ENCODE measurements at places on chromosomes 2 and 18.

DNA sequence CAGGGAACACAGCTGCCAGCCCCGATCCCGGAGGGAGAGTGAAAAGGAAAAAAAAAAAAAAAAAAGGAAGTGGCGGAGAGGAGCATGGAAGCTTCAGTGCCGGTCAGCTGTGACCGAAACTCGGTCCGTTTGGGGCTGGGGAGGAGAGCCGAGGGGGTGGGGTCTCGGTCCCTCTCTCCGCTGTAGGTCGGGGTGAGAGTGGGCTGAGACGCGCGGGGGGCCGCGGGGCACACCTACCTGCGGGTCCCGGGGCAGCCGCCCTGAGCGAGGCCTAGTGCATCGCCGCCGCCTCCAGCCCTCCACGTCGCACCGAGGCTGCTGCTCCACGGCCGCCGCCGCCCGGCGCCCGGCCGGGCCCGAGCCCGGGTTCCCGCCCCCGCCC lies 536 bp downstream of the VPS54 start:
- no peak for DNase-seq

GRCh38 chr2:238228700-238229099 lies 11.1 kb downstream of the HES6 start:
- DNase-seq: no peak

- no peak for DNase-seq
Measured at GRCh38 chr2:127347734-127348392, 39.9 kb downstream of the MAP3K2 start.

GRCh38 chr18:62778976-62779869 lies 63.9 kb downstream of the PHLPP1 start:
- DNase-seq: peak; percentile 45

DNA sequence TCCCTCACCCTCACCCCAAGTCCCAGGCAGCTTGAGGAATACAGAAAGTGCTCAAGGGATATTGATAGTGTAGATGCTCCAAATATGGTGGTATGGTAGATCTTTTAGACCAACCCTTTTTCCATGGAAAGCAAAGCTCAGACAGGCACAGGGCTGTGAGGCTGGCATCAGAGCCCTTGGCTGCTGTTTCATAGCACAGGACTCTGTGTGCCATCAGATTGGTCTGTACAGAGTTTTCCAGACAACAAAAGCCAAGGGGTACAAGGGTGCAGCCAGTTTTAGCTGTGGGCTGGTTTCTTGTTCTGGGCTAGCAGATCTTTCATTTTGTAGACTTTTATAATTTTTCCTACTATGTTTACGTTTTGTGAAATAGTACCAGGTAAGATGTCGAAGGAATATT lies 296.9 kb upstream of the TNP1 start:
- no peak for DNase-seq

- no peak for DNase-seq
Measured at GRCh38 chr2:107337209-107337898, 451.4 kb upstream of the ST6GAL2 start.

- DNase-seq: no peak
Measured at GRCh38 chr2:217939629-217940245, 63.1 kb downstream of the TNS1 start.

DNA sequence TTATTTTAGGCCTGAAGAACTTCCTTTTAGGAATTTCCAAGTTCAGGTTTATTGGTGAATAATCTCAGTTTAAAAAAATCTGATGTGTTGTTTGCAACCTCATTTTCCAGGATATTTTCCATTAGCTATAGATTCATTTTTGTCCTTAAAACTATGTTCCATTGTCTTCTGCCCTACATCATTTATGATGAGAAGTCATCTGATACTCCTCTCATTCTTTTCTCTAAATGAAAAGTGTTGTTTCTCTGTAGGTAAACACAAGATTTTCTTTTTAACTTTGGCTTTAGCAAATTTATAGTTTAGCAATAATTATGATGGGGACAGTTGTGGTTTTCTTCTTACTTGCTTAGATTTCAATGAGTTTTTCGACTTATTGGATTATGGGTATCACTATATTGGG lies 427.3 kb downstream of the DCDC2C start:
- DNase-seq: no peak

GRCh38 chr2:70960833-70961647 lies 17.4 kb upstream of the ANKRD53 start:
- DNase-seq: no peak

DNA sequence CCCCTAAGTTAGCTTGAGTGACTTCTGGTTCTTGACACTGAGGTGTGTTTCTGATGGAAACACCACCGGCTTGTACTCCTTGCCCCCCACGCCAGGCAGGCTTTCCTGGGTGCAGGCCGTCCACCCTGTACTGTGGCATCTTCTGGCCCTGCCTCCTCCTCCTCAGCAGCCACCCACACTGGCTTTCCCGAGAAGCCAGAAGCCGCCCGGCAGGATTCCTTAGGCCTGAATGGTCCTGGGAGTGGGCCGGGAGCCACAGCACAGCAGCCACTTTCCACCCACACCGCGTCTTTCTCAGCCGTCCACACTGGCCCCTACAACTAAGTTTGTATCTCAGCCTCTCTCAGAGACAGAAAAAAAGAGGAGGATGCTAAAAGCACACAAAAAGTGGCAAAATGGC lies 2.1 kb upstream of the HSBP1L1 start:
- no peak for DNase-seq

DNA sequence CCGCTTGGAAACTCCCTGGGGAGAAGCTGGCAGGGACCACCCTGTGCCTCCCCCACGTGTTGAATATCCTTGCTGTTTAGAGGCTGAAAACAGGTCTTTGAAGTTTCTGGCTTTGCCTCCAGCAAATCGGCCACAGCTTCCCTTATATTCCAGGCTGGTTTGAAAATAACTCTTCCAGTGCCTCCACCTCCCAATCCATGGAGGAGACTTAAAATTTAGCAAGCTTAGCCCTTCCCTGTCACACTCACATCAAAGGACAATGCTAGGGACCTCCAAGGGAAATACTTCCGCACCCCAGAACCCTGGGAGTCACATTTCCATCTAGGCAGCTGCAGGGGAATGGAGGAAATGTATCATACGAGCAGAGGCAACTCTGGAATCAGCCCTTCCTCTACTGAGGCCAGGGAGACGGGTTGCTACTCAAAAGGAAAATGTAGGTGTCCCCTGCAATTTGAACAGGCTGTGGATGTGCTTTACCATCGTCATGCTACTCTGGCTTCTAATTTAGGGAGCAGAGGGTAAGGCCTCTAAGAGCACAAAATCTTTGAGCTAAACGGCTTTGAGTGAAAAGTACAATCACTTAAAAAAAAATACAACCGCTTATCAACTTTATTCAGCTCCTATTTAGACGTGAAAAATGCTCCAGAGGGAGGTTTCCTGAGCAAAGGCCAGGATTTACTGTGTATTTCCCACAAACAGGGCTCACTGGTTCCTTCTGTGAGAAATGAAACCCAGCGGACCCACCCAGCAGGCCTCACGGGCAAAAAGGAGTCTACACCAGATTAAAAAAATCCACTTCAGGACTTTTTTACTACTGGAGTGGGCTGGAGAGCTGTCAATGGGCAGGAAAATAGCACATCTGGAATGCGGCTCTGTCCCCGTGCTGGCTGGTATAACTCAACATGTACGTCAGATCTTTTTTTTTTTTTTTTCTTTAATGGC lies 49.4 kb upstream of the PKDCC start:
- DNase-seq: no peak

GRCh38 chr2:81976998-81977397 lies 1672.4 kb upstream of the LRRTM1 start:
- no peak for DNase-seq

GRCh38 chr2:9991221-9991620 lies 39.7 kb downstream of the GRHL1 start:
- no peak for DNase-seq

- no peak for DNase-seq
Measured at GRCh38 chr2:56729212-56729611, 545.4 kb downstream of the CCDC85A start.

- DNase-seq: no peak
Measured at GRCh38 chr2:47457268-47457667, 54.3 kb downstream of the MSH2 start.

- DNase-seq: no peak
Measured at GRCh38 chr2:169619946-169620345, 35.8 kb downstream of the PPIG start.

- no peak for DNase-seq
Measured at GRCh38 chr2:151159109-151159662, 102.5 kb downstream of the RBM43 start.

DNA sequence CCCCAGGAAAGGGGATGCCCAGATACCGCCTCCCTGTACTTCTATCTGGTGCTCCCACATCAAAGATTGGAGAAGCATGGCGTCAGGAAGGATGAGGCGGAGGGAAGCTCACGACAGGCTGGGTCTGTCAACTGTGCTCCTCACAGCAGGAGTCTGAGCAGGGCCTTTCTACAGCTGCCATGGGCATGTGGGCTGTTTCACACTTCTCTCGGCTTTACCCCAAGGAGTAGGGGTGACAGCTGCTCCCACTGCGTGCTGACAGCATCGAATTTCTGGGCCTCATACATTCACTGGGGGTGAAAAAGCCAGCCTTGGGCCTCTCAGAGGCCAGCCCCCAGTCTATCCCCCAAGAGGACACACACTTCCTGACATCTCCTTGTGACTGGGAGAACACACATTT lies 21.1 kb downstream of the NEURL3 start:
- no peak for DNase-seq

DNA sequence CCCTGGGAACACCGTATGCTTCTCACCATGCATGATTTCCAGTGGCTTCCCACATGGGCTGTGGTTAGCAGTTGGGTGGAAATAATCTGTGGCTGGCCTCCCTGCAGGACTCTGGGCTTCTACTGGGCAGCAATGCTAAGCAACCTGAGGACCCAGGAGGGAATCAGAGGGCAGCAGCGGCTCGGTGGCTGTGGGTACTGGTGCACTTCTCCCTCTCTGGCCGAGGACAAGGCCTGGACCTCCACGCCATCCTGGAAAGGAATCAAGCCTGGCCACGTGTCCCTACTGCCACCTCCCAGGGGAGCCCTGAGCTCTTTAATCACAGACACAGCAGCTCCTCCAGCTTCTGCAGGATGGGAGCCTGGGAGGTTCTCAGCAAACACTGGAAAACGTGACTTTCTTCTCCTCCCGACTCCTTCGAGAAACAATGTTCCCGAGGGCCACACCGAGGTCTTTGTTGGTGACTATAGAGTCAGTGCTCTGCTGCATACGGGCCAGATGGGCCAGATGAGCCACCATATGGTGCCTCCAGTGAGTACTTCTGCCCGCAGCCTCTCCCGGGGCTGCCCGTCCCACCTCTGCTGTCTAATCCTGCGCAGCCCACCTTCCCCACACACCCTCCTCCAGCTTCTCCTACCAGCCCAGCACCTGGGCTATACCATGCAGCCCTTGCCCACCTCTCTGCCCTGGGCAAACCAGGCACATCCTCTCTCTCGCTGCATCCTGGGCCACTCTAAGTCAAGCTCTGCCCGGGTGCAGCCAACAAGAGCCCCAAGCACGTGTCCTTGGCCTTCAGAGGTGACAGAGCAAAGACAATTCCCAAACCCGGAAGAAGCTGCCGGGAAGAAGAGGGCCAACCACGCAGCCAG lies 42.8 kb upstream of the OTOS start:
- DNase-seq: no peak

- DNase-seq: no peak
Measured at GRCh38 chr2:187985923-187986322, 305.8 kb upstream of the GULP1 start.

- no peak for DNase-seq
Measured at GRCh38 chr2:36123995-36124394, 231.6 kb upstream of the CRIM1 start.

- no peak for DNase-seq
Measured at GRCh38 chr2:63755965-63756364, 85.7 kb upstream of the UGP2 start.

DNA sequence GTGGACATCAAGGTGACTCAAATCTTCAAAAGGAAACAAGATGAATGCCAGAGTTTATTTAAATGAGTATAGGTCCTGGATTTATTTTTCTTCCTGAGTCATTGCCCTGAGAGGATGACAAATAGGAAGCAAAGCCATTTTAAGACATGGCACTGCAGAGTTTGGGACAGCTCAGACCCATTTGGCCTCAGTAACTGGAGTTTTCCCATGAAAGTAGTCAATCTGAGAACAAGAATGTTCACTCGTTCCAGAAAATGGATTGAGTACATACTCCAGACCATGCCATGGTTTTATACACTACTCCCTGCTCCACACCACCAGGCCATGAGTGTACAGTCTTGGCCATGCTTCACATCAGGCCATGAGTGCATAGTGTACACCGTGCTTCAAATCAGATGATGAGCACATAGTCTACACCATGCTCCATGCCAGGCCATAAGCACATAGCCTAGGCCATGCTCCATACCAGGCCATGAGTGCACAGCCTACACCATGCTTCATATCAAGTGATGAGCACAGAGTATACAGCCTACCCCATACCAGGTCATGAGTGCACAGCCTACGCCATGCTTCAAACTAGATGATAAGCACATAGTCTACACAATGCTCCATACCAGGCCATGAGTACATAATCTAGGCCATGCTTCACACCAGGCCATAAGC lies 202.4 kb downstream of the FBXO15 start:
- DNase-seq: no peak

GRCh38 chr18:69895066-69896047 lies 52.3 kb downstream of the CD226 start:
- no peak for DNase-seq

- no peak for DNase-seq
Measured at GRCh38 chr2:25056098-25056821, 14.4 kb downstream of the EFR3B start.

- no peak for DNase-seq
Measured at GRCh38 chr2:50953021-50953420, 78.9 kb downstream of the NRXN1 start.

GRCh38 chr2:33133454-33133952 lies 186.8 kb downstream of the LTBP1 start:
- no peak for DNase-seq

- no peak for DNase-seq
Measured at GRCh38 chr2:190197143-190197720, 122.4 kb downstream of the HIBCH start.

DNA sequence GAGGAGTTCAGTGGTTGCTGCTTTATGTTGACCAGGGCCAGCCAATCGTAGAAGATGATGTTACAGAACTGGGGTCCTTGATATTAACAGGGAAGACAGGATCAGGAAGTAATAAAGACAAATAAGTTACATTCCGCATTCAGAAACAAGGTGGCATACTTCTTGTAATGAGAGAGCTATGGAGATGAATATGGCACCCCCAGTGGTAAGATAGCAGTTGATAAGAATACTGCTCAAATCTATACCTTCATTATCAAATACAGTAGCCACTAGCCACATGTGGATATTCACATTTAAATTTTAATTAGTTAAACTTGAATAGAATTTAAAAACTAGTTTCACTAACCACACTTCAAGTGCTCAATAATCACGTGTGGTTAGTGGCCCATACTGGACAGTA lies 290.4 kb upstream of the RBMS1 start:
- DNase-seq: no peak

DNA sequence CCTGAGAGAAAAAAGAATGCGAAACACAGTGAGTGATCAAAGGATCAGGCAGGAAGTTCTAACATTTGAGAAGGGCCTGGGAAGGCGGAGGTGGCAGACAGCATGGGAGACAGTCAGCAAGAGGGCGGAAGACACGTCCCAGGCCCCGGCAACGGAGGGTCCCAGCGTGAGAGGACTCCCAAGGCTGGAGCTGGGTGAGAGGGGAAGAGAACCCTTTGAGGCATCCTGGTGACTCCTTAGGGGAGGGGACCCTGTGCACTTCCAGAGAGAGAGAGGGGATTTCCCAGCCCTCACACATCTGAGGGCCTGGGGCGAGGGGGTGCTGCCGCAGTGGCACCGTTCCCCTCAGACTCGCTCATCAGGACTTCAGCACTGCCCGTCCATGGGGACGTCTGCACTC lies 133.4 kb downstream of the RTP5 start:
- DNase-seq: no peak

GRCh38 chr18:64175432-64175831 lies 26.5 kb upstream of the LINC00305 start:
- DNase-seq: no peak

GRCh38 chr2:10778724-10779115 lies 33.9 kb downstream of the PDIA6 start:
- DNase-seq: no peak
